ENCODE measurements at places on chromosomes 1 and 21.
A peak's percentile ranks its signal among the peaks of the same experiment; 100 is the strongest.

- no peak for DNase-seq
Measured at GRCh38 chr1:230773396-230774033, 26.3 kb downstream of the CAPN9 start.

DNA sequence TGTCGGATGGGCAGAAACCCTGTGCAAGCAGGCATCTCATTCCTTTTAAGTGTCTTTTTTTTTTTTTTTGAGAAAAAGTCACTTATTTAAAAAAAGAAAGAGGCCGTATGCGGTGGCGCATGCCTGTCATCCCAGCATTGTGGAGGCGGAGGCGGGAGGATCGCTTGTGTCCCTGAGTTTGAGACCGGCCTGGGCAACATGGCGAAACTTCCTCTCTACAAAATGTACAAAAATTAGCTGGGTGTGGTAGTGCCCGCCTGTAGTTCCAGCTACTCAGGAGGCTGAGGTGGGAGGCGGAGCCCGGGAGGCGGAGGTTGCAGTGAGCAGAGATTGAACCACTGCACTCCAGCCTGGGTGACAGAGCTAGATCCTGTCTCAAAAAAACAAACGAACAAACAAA is 1.7 kb downstream of the GPR137B start:
- DNase-seq = no peak

- no peak for DNase-seq
Measured at GRCh38 chr1:54594463-54594862, 28.9 kb downstream of the FAM151A start.

- DNase-seq = no peak
Measured at GRCh38 chr21:34520764-34521508, 8.9 kb upstream of the KCNE1 start.

DNA sequence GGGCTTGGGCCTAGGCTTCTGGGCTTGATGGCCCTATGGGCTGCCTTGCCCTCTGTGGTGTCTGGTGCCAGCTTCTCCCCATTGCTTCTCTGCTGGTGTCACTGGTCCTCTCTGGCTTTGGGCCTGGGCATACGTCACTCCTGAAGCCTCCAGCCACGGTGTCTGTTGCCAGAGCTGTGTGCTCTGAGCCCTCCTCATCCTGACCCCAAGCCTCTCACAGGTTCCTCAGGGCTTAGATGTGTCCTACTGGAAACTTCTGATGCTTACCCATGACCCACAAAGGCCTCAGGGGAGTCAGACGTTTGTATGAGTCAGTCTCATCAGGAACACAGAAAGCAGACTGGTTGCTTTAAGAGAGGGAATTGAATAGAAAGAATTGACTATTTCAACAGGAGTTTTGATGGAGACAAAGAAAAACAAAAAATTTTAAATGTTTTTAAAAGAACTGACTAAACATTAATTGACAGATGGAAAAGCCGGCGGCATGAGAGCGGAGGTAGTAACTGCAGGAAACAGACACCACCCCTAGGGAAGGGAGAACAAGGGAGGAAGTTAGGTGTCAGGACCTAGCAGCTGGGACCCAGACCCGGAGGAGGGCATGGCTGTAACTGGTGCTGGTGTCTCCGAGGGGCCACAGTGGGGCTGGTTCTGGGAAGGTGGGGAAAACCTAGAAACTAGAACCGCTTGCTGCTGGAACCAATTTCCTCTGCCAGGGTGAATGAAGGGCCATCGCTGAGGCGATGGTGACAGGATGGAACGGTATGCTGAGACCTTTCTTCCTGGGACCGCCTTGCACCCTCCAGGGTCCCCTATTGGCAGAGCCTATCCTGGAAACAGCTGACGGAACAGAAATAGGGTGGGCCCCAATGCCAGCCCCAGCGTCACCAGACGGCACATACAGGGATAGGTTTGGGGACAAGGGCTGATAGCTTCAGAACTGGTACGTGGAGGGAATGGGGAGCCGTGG is 40.0 kb upstream of the CITED4 start:
- peak; percentile 64 for DNase-seq

DNA sequence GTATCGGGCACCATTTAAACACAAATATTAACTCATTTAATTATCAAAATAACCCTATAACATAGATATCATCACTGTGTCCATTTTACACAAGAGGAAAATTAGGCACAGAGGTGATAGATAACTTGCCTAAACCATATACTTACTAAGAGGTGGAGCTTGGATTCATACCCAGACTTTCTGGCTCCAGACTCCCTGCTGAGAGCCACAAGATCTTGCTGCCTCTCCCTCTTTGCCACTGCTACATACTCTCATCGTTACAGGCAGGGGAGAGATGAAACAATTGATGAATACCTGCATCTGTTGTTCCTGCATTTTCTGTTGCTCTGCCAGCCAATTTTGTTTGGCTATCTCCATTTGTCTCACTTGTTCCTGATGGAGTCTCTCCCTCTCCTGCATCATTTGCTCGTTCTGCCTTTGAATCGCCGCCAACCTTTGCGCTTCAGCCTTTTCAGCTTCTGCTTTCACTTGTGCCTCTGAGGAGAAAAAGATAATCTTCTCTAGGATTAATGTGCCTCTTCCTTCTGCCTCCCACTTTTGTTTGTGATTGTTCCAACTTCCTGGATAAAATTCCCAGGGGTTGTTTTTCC is 10.6 kb downstream of the GBP5 start:
- DNase-seq = peak; percentile 31

DNA sequence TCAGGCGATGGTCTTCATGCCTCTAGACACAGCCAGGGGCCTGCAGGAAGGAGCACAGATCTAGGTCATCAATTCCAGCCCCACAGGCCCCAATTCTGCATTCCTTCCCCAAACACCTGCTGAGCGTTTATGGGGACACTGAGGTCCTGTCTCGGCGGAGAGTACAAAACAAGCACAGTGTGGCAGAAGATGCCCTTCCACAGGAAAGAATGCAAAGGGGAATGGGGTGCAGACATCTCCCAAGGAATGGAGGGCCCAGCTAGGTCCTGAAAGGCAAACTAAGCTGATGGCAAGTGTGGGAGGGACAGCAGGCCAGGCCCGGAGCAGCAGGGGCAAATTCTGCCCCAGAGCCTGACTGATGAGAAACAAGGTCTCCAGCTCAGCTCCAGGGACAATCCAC is 3.5 kb upstream of the S100A8 start:
- DNase-seq = no peak

- DNase-seq = no peak
Measured at GRCh38 chr1:206782448-206782847, 10.2 kb upstream of the IL10 start.

DNA sequence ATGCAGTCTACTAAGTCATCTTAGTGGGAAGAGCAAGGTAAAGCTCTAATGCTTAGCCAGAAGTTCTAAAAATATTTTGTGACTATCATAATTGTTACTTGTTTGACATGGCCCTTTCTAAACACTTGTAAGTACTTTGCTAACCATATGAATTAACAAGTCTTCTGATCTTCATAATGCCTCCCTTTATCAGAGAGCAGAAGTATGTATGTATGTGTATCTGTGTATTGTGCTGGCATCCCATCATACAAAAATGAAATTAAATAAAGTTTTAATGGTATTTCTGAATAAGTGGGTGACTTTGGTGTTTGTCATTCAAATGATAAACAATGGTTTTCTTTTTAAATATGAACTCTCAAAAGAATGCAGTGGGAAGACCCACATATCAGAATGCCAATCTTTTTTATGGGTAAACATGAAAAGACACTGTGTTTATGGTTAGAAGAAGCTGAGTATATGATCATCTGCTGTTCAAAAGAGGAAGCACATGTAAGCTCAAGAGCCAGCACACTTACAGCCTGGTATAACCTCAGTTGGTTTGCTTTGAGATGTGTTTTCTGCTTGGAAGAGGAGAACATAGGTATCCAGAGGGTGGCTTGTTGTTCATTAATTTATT is 159.6 kb downstream of the CLEC20A start:
- DNase-seq = peak; percentile 38

- peak; percentile 11 for DNase-seq
Measured at GRCh38 chr1:228268881-228269265, 61.0 kb downstream of the OBSCN start.

DNA sequence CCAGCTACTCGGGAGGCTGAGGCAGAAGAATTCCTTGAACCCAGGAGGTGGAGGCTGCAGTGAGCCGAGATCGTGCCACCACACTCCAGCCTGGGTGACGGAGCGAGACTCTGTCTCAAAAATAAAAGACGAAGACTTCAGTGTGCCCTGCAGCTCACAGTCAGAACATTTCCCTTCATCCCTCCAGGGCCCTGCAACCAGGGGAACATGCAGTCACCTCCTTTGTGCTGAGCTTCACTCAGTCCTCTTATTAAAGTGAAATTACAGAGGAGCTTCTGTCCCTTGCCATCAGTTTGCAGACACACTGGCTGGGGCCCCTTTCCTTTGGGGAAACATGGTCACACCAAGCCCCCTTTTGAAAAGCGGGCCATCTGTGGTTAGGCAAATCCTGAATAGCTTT is 24.2 kb downstream of the FHAD1 start:
- no peak for DNase-seq
